ENCODE measurements at places on chromosomes 7 and 10.

DNA sequence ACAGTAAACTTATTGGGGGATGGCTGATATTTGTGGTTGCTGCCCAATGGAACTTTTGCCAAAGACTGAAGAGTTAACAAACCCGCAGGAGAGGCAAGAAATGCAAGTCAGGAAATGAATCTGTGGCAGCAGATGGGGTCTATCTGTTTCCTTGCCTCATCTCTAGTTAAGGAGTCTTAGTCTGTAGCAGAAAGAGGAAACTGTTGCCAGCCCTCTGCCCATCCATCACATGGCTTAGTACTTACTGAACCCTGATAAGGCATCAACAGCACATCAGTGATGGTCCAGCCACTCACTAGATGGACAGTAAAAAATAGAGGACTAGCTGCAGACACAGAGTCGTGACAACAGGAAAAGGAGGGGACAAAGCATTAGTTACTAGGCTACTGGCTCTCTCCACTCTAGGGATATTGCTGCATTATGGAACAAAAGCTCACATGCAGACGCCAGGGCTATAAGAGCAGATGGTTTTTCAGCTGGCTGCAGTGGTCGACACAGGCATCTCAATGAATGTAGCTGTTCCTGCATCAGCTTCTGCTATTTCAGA lies 614.7 kb downstream of the PARD3 start:
- DNase-seq: no peak

GRCh38 chr7:19914866-19915265 lies 141.4 kb upstream of the TMEM196 start:
- no peak for DNase-seq

DNA sequence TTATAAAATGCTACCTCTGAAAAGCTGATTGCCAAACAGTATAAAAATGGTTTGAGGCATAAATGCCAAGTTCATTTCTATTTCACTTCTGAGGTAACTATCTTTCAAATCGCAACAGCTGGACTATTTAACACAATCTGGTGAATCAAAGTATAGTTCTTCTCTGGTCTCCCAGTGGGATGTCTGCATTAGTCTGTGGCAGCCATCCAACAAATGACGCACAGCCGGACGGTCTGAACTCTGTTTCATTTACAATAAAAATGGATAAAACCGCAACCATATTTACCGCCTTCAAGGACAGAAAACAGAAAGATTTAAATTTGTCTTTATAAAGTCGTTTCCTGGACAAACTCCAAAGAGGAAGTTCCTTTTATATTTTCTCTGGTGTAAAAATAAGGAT lies 41.9 kb downstream of the ENO4 start:
- no peak for DNase-seq

DNA sequence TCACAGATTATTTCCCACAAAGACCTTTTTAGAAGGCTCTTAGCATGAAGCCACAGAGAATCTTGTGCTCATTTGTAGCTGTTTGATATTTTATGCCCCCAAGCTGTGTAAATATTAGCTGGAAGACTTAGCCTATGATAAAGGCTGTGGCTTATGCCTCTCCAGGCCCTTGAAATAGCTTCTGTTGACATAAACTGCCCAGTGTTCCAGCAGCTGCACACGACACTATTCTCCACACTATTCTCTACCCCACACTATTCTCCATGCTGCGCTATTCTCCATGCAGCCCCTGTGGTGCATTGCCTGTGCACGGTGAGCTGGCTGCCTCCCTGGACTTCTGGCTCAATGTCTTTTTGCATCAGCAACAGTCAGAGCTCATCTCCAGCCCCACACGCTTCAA lies 13.1 kb downstream of the DDC start:
- DNase-seq: no peak

GRCh38 chr7:136168821-136169220 lies 191.7 kb upstream of the MTPN start:
- no peak for DNase-seq

- DNase-seq: no peak
Measured at GRCh38 chr10:121616291-121616690, 18.0 kb upstream of the FGFR2 start.

DNA sequence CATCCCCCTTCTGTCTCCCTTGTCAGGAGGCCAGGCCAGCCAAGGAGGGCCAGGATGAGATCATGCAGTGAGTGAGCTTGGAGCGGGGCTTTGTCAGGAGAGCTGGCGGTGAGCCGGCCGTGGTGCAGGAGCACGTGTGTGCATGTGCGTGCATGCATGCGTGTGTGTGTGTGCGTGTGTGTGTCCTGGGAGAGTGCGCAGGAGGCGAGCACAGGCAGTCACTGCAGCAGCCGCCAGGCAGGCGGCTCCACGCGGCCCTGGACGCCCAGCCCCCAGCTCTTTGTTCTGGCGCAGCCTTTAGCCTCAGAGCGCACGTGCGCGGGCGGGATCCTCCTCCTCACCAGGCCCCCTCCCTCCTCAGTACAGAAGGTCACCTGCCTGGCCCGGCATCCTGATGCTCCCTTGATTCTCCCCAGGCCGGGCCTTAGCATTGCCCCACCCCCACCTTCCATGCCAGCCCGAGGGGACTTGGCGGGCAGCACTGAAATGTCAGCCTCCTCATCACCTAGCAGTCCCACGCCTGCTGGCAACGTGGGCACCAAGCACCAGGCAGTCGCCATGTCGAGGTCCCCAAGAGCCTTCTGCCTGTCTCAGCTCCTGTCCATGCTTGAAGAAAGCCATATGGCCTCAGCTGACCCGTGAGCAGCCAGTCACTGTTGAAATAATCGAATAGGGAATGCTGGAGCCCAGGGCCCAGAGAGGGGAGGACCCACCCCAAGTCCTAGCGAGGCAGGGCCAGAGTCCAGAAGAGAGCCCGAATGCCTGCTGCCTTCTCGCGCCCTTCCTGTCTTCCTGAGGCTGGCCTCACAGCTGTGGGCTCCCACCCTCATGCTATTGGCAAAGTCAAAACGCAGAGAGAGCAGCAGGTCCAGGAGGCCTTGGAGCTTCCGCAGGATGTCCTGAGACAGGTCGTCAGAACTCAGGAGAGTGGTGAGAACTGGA lies 125.9 kb upstream of the PPIF start:
- no peak for DNase-seq

DNA sequence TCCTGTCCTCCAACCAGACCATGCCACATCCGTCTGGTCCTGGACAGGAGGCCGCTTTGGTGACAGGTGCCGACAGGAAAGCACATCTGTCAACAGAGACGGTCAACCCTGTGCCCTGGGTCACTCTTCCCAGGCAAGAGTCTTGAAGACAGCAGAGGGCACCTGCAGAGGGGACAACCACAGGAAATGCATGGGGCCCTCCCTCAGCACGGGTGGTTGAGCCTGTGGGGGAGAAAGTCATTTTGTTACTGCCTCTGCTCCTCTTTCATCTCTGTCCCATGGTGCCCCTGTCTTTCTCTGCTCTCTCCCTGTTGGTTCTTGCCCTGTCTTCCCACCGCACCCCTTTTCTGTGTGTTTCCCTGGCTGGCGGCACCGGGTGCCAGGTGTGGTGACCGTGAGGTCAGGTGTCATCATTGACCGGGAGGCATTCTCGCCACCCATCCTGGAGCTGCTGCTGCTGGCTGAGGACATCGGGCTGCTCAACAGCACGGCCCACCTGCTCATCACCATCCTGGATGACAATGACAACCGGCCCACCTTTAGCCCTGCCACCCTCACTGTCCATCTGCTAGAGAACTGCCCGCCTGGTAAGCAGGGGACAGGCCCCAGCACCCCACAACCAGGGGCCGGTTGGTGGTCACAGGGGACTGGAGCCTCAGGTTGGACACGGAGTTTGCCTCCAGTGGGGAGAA lies 17.6 kb upstream of the VSIR start:
- DNase-seq: no peak

- DNase-seq: no peak
Measured at GRCh38 chr7:110568932-110569331, 522.0 kb upstream of the LRRN3 start.

GRCh38 chr7:74708569-74709275 lies 51.2 kb downstream of the GTF2I start:
- DNase-seq: no peak

DNA sequence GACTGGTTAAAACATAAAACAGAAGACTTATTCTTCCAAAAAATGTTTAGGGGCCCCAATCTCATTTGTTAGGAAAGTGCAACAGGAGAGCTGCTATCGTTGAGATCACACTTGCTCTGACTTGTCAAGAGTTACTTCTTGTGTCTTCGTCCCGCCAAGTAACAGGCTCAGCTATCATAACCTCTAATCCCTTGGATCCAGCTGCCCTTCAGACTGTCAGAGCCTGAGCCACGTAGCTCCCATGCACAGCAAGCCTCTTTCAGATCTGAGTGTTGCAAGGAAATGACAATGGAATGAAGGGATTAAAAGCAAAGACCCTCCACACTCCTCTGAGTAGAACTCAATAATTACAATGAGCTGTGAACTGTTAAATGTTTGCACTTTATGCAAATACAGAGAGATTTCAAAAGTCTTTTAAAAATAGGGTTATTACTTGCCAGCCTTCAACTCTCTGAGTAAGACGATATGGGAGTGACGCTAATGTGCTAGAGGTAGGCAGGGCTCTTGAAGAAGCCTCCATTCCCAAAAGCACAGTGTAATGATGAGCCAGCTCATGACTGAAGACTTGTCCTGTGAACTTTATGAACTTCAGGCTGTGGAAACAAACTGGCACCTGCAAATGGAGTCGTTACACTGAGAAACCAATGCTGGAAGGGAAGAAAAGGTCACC lies 28.4 kb upstream of the CDK13 start:
- no peak for DNase-seq

GRCh38 chr7:12827920-12828319 lies 140.5 kb downstream of the ARL4A start:
- no peak for DNase-seq

DNA sequence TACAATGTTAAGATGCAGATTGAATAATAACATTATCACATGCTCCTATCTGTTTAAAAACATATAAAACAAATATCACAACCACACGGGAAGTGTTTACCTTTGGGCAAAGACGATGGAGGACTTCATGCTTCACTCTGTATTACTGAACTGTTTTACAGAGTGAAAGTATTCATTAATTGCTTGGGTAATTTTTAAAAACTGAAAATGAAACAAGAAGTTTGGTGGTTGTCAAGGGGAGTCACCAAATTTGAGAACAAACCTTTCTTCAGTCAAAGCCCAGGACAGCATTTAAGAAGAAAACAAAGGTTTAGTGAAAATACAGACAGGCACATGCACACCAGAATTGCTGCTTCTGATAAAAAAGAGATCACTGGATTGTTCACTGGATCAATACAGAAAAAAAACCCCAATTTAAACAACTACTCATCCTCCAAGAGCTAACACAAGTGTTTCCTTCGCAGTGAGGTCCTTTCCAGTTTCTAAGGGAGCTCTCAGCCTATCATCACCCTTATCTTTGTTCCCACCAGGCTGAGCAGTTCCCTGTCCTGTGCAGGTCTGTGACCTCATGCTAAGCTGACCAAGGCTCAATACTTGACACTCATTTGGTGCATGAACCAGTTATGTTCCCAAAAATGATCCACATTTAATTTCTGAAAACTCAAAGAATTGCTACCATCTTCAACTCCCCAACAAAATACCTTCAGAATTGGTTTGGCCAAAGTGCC lies 8.8 kb downstream of the PARP12 start:
- DNase-seq: no peak

GRCh38 chr7:95199779-95200558 lies 124.4 kb downstream of the PON1 start:
- no peak for DNase-seq

DNA sequence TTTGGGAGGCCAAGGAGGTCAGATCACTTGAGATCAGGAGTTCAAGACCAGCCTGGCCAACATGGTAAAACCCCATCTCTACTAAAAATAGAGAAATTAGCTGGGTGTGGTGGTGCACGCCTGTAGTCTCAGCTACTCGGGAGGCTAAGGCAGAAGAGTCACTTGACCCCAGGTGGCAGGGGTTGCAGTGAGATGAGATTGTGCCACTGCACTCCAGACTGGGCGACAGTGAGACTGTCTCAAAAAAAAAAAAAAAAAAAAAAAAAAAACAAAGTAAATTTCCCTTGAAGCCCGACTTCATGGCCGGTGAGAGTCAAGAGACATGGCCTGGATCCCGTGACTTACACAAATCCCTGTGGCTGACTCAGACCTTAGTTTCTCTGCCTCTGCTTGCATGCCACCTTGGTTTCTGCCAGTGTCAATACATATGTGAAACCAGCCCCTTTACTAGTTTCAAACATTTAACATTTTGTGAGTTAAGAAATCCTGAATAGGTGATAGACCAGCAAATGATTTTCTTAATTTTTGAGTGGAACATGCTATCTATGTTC lies 62.8 kb downstream of the ZEB1 start:
- no peak for DNase-seq

Data from progenitor cell of endocrine pancreas (in vitro differentiated cells).